ENCODE measurements at places on chromosomes 2 and 18.
A peak's percentile ranks its signal among the peaks of the same experiment; 100 is the strongest.

- no peak for DNase-seq
These were observed 25.2 kb upstream of the CASP10 start for GRCh38 chr2:201157694-201158093.

- DNase-seq, result peak; percentile 66
These were observed 37.4 kb downstream of the ACTR2 start for GRCh38 chr2:65264821-65265670.

DNA sequence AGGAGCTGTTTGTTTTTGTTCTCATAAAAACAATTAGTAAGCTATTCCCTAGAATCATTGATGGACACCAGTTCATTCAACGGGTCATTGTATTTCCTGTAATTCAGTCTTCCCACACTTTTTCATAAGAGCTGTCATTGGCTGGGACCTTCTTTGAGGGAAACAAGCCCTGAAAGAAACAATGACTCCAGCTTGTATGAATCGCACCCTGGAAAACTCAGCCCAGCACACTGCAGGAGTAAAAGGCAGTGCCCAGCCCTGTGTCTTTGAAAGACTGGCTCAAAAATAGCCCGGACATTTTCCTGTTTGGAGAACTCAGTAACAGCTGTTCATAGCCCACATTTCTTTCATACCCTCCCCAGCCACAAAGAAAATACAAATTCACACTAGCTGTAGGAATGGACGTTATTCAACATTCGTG lies 81.5 kb downstream of the NCKAP5 start:
- DNase-seq, result no peak

DNA sequence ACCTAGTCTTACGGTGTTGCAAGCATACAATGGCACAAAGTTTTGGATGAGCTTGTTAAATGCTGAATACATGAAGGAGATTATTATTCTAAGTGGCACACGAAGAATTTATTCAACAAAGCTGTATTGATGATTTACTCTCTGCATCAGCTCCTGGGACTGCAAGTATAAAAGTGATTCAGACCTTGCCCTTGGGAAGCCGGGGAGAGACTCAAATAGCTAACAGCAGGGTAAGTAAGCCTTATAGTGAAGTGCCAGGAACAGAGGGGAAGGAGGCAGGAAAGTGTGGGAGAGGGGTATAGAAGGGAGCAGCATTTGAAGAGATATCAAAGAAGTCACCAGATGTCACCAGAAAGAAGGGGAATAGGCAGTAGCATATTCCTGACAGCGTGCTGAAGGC lies 115.4 kb downstream of the MCFD2 start:
- DNase-seq, result no peak

DNA sequence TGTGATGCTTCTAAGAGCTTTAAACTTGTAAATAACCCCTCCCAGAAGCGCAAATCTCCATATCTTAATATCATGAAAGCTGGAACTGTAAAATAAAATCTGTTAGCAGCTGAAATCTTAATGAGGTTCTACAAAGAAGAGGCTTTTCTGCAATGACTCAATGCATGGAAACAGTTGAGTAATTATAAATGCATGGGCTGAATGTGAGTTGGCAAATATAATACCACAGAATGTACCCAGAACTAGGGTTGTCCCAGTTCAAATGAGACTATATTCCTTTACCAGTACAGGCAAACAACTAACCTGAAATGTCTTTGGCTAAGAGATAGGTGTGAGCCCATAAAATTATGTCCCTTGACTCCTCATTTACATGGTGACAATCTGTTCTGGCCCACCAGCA lies 52.9 kb downstream of the SATB2 start:
- no peak for DNase-seq

DNA sequence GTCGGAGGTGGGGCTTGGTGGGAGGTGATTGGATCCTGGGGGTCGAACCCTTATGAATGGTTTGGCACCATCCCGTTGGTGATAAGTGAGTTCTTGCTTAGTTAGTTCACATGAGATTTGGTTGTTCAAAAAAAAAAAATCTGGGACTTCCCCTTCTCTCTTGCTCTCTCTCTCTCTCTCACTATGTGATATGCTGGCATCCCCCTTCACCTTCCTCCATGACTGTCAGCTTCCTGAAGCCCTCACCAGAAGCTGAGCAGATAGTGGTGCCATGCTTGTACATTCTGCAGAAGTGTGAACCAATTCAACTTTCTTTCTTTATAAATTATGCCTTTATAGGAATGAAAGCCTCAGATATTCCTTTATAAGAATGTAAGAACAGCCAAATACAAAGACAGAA lies 269.7 kb upstream of the APCDD1 start:
- no peak for DNase-seq

DNA sequence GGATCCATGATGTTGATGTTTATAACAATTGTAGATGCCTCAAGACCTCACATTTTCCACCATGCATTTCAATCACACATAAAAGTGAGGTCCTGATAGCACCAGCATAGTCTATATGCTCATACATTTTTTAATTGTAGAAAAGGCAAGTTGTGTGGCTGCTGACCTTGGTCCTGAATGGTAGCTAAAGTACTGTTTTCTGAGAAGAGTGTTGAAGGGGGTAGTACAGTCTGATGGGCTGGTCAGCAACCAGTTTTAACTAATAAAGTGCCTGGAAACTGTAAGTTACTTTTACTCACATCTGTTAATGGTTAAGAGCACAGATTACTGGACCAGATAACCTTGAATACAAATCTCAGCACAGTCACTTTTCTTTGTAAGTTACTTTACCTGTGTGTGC lies 15.9 kb downstream of the ZNF638 start:
- no peak for DNase-seq

GRCh38 chr2:128617661-128618060 lies 299.0 kb upstream of the HS6ST1 start:
- no peak for DNase-seq

GRCh38 chr2:196403471-196403870 lies 232.1 kb upstream of the STK17B start:
- DNase-seq, result peak; percentile 34

- peak; percentile 13 for DNase-seq
These were observed 161.9 kb upstream of the EPAS1 start for GRCh38 chr2:46135228-46135855.

DNA sequence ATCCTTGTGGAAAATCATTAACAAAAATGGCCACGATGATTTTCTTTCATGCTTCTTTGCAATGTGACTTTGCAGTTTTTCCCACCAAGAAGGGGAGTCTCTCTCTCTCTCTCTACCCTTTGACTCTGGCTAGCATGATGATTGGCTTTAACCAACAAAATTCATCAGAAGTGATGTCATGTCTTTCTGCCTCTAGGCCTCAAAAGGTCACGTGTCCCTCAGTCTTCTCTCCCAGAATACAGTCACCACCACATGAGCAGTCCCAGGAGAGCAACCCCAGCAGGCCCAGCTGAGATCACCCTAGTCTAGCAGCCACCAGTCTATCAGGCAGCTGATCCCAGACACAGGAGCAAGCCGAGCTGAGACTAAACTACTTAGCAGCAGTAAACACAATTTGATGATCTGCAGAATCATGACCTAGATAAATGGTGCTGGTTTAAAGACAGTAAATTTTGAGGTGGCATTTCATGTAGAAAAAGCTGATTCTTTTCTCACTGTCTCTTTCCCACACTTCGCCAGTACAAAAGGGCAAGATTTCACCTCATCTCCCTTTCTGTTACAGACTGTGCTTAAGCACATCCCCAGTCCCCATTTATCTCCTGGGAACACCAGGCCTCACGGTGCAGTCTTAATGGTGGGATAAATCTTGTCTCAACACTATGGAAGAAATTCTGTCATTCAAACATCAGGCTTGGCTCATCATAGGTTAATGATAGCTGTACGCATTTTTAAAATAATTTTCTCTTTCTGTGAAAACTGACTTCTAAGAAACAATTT lies 132.7 kb downstream of the SCG2 start:
- DNase-seq, result peak; percentile 30

DNA sequence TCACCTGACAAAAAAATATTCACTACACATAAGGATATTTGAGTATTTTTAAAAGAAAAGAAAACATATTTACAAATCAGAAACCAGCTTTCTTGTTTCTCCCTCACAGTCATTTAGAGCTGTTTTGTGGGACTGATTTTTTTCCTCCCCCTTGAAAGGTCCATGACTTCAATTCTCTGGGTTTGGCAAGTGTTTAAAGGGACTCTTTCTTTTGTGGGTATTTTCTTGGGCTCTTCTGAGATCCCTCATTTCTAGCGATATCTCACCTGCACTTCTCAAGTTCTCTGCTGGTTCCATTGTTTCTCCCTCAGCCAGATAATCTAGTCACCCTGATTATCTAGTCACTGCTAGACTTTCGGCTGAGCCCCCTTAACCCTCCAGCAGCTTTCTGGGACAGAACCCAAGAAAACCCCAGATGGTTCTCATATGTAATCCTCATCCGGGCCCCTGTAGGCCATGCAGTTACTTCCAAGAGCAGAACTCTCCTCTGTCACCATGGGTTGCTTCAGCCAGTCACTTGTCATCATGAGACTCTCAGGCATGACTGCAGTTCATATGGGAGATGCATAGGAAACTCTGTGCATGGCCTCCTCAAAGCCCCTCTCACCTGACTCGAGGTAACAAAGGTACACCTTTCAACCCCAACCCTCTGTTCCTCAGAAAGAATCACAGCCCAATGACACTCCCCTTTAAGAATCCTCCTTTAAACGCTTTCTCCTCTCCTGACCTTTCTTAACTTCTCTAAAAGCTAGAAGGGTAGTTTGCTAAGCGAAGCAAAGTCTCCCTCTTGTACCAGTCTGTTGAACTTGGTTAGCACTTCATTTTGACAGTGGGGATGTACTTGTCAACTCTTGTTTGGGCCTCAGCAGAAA lies 36.7 kb upstream of the ITGA4 start:
- DNase-seq, result no peak

DNA sequence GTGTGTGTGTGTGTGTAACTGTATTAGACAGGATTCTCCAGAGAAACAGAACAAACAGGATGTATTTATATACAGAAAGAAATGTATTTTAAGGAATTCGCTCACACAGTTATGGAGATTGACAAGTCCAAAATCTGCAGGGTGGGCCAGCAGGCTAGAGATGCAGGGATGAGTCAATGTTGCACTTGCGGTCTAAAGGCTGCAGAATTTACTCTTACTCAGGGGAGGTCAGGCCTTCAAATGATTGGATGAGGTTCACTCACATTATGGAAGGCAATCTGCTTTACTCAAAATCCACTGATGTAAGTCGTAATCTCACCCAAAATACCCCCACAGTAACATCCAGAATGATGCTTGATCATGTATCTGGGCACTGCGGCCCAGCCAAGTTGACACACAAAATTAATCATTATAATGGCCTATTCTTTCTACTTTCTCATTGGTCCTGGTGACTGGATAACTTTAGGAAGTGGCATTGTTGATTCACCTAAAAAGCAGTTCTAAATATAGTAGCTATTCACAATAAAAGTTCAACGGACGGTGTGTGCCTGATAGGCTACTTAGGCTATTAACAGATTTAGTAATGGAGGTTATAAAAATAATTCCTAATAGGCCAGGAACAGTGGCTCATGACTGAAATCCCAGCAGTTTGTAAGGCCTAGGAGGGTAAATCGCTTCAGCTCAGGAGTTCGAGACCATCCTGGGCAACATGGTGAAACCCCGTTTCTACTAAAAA lies 40.6 kb upstream of the ACYP2 start:
- no peak for DNase-seq

- DNase-seq, result no peak
These were observed 259.2 kb downstream of the IKZF2 start for GRCh38 chr2:212892193-212892592.

DNA sequence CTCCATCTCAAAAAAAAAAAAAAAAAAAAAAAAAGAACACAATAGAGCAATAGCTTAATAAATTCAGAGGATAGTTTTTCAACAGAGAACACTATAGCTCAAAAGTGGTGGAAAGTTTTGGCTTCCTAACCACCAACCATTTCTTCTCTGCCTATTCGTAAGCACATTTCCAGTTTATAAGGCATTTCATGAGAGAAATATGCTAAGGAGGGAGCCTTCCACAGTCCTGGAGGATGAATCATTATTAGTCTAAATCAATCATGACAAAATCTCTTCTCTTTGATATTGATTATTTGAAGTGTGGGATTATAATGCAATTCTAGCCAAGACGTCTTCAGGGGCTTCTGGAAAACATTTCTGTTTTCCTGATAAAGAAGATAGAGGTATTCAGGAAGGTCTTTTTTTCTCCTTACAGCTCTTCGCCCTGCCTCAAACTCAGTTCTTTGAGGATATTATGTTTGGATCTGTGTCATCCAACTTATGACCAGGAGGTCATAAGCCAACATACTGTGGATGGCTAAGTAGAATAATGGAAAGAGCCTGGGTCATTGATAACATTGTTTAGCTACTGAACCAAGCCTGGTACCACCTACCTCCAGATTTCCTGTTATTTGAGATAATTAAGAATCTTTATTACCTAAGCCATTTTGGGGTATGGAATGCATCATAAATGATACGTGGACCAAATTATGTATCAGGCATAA lies 207.3 kb downstream of the TRIB2 start:
- DNase-seq, result peak; percentile 66

GRCh38 chr2:166862468-166863132 lies 25.7 kb upstream of the XIRP2 start:
- DNase-seq, result no peak

DNA sequence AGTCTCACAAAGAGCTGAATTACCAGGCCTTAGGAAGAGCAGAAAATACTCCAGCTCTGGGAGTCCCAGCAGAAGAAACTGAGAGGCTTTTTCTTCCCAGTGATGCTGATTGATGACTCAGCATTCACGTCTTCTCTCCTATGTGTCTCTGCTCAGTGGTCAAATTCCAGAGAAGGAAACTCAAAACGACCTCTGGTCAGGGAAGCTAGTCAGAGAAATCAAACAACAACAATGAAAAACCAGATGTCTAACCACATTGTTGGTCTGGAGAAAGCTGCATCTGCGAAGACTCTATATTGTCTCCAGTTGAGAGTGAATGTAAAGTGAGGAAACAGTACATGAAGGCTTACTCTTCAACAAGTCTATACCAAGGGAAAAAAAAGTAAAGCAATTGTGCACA lies 28.6 kb upstream of the CERS6 start:
- DNase-seq, result no peak

DNA sequence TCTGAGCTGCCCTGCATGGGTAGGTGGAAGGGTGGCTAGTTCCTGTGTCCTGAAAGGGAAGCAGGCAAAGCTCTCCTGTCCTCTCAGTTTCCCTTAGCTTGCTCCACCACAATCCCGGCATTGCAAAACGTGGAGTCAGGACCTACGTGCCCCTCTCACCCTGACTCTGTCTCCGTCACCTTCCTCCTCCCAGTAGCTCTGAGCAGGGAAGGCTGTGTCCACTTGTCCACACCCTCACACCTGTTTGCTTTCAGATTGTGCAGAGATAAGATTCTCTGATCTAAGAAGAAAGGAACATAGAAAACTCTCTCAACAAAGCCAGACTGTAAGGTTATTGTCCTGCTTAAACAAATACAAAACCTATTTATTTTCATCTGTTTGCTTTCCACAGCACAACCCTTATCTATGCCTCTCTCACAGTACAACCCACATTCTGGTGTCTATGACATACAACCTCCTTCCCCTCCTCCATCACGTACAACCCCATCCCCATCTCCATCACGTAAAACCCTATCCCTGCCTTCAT lies 79.0 kb downstream of the ALPK2 start:
- DNase-seq, result no peak

DNA sequence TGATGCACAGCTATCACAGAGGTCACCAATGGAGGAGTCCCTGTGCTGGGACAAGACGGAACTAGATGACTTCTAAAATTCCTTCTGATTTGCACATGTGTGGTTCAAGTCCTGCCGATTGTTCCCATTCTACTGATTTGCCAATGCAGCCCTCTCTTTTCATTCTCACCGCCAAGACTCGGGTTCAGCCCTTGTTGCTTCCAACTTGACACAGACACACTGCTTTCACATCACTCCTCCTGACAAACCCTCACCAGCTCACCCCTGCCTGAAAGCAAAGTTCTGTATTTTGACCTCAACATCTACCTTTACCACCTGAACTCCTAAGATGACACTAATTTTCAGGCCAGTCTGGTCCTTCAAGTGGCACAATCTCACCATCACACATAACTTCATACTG lies 25.5 kb downstream of the REEP1 start:
- no peak for DNase-seq
